ENCODE measurements at places on chromosomes 3 and 15.

DNA sequence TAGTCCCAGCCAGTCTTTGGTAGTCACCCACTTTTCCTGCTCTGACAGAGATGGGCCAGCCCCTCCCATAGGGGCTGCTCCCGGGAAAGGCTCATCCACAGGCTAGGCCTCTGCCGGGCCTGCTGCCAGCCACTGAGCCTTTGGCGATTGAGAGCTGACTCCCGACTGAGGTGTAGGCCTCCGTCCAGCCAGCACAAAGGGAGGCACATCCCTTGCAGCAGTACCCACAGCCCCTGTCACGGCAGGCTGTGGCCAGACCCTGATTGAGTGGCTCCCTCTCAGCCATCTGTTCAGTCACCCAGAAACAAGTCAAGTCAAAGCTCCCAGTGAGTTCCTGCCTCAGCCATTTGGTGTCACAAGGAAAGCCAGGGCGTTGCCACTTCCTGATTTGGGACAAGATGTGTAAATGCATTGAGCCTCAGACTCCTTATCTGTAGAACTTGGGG is 6.2 kb upstream of the PAK6 start:
- DNase-seq, result no peak

DNA sequence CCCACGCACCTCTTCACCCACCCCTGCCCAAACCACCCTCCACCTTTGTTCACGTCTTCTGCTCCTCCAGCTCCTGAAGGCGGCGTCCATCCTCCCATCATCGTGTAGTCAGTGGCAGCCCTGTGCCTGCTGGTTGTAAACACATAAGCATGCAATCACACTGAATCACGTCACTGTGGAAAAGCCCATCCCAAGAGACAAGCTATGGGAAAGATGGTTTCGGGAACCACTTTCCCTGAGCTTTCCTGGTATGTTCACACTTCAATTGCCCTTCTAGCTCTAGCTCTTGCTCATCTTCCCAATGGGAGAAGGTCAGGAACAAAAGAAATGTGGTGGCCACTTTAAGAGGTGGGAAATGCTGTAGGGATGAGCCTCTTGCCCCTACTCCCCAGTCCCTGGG is 14.4 kb upstream of the GOLGA8J start:
- no peak for DNase-seq

DNA sequence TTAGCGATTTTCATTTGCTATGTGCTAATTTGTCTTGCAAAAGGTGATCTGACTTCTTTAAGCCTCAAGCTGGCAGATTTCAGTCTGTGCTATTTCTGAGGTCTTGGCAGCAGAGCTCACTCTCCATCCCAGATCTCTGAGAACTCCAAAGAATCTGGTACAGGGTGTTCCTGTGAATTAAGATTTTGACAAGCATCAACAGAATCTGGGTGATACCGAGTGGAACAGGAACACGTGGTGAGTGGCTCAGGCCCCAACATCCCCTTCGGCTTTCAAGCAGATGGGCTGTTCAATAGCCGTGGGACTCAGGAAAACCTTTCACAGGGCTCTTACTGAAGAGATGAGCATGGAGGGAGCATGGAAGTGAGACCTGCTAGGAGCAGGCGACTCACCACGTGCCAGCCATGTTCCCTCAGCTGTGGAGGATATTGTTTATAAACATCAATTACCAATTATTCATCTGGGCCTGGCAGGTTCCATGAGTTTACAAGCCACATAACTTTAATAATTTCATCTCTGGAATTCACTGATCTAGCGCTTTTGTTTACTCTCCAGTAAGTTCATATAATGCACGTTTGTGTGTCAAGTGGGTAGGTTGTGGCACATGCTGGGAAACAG is 103.4 kb upstream of the SELENOK start:
- DNase-seq, result no peak

DNA sequence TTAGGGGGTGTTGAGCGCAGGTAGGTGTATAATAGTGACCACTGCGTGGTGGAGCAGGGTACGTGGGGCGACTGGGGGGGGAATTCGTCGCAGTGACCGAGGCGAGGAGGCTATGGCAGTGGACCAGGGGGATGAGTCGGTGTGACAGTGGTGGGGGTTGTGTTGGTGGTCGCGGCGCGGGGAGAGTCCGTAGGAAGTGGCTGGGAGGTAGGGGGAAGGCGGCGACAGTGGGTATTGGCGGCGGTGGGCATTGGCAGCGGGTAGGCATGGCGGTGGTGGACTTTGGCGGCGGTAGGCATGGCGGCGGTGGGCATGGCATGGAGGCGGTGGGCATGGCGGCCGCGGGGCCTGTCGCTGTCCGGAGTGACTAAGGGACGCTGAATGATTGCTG is 739 bp downstream of the SNRPN start:
- DNase-seq, result peak; percentile 1

- DNase-seq, result no peak
Observed at GRCh38 chr3:194573680-194574437, 59.4 kb downstream of the TMEM44 start.

GRCh38 chr15:49731187-49732099 is 110.6 kb downstream of the DTWD1 start:
- DNase-seq, result no peak

- no peak for DNase-seq
Observed at GRCh38 chr15:29433507-29434248, 164.1 kb upstream of the NSMCE3 start.

GRCh38 chr3:66014056-66014455 is 24.7 kb downstream of the MAGI1 start:
- DNase-seq, result no peak

DNA sequence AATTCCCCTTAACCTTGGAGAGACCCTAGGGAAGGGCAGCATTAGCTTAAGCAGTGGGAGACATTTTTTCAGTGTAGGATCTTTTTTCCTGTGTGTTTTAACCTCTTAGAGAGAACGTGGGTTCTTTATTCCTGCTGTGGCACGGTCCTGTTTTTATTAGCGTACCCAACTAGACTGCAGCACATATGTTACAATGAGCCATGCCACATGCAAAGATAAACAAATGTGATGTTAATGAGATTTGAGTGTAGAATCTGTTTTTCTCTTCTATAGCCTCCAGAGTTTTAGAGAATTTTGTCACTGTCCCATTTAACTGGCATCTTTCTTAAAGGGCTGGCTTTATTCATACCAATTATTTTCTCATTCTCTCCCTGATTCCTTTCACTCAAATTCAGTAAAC is 347.5 kb downstream of the CNTN4 start:
- no peak for DNase-seq

DNA sequence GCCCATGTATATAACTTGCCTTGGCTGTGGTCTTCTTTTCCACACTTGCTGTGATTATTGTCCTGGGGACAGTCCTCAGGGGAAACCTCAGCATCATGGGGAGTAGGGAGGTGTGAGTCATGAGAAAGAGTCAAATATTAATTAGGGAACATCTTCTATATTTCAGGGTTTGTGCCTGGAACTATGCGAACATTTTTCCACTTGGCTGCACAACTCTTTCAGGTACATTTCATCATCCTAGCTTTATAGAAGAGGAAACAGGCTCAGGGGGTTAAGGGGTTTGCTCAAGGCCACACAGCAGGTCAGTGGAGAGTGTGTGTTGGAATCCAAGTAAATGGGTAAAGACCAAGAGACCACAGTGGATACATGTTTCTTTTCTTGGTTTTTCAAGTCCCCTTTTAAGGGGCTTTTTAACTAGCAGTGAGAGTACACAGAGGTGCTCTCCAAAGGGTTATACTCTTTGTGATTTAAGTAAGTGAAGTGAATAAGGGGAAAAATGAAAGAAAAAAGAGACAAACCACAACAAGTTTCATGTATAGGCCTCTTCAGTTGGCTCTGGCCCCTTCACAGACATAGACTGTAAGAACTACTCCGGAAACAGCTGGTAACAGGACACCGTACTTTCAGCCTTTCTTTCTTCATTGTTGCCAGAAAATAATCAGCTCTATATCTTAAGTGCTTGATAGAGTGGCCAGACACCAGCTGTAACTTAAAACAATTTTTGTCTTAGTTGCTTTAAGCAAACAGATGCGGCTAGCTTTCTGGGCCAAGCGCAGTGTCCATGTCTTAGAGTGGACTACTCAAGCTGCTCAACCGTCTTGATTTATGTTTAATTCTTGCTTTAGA is 64.6 kb downstream of the EEFSEC start:
- DNase-seq, result no peak

DNA sequence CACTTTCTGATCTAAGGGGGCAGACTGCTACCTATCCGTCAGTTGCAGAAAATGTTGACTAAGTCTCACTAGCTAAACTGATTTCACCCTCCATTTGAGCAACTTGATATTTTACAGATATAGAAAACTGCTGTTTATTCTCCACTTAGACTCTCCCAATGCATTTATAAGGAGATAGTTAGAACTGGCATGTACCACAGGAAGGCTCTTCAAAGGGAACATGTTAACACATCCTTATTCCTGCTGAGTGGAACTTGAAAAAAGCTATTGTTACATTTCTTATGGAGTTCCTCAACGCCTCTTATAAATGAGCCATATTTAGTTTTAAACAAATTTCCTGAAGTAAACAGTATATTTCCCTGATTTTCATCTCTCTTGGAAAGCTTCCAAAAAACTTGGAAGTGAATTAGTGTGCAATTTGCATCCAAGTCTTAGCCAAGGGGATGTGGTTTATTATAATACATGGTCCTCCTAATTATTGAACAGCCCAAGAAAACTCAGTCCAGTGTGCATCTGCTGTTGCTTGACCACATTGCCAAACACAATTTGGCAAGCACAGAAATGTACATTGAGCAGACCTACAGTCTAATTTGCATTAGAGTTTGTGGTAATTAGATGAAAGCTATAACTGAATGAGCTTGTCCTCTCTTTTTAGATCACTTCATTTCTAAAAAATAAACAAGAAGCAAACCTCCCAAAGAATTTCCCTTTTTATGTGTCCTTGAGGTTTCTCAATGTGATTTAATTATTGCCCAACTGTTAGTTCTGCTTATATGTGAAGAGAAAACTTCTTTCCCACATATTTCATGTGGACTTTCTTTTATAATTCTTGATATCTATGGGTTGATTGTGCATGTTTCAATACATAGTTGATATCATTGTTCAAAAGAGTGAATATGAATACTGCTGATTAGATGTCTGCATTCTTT is 72.6 kb upstream of the DPH6 start:
- no peak for DNase-seq

- no peak for DNase-seq
Observed at GRCh38 chr15:31258260-31258659, 68.4 kb upstream of the KLF13 start.

GRCh38 chr3:156360963-156361362 is 194.0 kb downstream of the SSR3 start:
- DNase-seq, result no peak

DNA sequence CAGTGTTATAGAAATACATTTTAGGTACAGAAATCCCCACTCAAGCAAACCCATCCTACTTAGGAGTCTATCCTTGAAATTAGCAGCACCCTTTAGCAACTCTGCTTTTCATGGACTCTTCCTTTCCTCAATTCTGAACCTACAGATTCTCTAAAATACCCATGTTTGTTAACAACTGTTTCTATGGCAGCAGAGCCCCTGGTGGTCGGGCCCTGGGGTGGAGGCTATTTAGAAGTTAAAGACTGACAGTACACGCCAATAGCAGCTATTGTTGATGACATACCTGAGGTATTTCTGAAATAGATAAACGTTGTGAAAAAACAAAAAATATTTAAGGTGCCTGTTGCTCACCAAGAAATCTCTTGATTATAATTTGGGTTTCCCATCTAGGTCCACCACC is 23.4 kb upstream of the NRG4 start:
- DNase-seq, result no peak

DNA sequence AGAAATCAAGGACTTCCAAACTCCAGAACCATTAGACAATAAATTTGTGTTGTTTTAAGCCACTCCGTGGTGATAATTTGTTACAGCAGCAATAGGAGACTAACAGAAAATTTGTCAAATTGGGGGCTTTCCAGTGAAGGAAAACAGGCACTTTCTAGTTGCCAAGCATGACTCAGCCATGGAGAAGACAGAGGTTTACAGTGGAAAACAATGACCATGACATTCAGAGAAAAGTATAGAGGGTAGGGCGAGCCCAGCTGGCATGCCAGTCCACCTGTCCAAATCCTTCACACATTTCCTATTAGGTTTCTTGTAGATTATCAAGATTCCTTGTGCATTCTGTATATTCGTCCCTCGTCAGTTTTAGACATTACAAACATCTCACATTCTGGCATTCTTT is 24.9 kb downstream of the SLCO2A1 start:
- DNase-seq, result no peak

DNA sequence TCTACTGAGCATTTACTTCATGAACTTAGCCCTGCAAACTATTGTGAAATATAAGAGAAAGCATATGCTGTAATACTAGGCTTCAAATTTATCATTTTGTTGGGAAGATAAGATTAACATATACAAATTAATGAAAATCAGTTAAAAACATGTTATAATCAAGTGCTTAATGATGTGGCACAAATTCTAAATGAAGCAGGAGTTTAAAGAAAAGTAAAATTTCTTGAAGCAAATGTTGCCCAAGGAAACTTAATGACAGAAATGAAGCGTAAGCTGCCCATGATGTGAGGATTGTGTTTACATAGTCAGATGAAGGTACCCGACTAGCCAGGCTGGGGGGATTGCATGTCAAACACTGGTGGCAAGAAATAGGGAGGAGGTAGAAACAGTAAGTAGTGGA is 103.1 kb upstream of the GAP43 start:
- no peak for DNase-seq

DNA sequence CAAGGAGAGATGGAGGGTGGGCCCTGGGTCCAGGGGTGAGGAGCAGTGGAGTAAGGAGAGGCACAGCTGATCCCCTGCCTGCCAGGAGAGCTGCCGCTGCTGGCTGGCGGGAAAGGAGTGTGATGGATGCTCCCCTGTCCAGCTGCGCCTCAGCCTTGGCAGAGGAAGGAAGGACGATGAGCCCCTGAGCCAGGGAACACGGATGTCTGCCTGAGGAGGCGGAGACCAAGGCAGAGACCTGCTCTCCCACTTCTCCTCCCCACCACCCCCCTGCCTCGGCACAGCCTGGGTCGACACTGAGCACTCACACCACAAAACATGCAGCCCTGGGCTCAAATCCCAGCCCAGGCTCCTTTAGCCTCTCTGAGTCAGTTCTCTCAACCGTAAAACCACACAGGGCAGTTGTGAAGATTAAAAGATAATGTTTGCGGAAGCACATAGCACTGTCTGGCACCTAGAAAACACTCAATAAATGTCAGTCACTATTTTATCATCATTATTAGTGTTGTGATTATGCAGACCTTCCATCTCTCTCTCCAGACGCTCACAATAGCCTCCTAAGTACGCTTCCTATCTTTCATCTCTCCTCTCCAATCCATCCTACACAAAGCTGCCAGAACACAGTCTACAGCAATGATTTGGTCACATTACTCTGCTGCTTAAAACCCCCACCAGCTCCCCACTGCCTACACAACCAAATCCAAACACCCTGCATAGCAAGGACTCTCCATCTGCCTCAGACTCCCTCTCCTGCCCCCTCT is 52.2 kb downstream of the SEMA5B start:
- DNase-seq, result no peak

DNA sequence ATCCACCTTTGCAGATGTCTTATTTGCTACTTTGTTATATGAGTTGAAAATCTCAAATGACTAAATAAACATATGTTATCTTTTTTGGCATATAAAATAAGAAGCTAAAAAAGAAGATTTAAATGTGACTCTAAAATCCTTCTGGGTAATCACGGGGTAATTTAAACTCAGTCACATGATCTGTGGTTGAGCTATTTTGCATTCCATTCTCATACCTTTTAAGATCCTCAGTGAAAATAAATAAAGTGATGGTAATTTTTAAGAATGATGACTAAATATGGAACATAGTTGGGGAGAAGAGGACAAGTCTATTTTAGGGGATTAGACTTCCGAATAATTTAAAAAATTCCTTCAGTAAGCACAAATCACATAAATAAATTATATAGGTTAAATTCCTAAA is 1076.8 kb downstream of the TUSC7 start:
- DNase-seq, result no peak
